ENCODE measurements at places on chromosomes 16 and 17. TPM values are rescaled to one million over a fixed set of nuclear protein-coding genes. Genes with fewer than 3 reads are reported as not detected.

DNA sequence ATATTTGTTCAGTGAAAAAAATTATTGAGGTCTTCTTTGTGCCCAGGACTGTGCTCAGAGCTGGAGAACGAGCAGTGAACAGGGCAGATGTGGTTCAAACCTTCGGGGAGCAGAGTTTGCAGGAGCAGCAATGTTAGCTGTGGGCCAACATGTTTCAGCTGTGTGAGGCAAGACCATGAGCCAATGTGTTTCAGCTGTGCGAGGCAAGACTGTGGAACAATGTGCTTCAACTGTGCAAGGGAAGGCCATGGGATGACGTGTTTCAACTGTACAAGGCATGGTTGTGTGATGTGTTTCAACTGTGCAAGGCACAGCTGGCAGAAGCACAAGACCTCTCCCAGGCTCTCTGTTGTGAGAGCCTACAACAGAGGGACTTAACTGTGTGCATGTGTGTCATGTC, 35.2 kb upstream of the SDK2 start:
- DNase-seq: no peak

The CACNG3 gene
- polyA plus RNA-seq: 18.3 TPM

- peak; percentile 44 for DNase-seq
Measured at GRCh38 chr16:4501071-4501478, 24.9 kb downstream of the HMOX2 start.

- no peak for DNase-seq
Measured at GRCh38 chr17:5784791-5785190, 200.5 kb upstream of the NLRP1 start.

GRCh38 chr16:79154086-79154485, 446.5 kb downstream of the MAF start:
- DNase-seq: no peak

The PIK3R5 gene
- polyA plus RNA-seq: 2.7 TPM

The CMTM2 gene
- polyA plus RNA-seq: 1.5 TPM

The TAT gene
- 0.10 TPM for polyA plus RNA-seq

The TEX19 gene
- polyA plus RNA-seq: not detected

DNA sequence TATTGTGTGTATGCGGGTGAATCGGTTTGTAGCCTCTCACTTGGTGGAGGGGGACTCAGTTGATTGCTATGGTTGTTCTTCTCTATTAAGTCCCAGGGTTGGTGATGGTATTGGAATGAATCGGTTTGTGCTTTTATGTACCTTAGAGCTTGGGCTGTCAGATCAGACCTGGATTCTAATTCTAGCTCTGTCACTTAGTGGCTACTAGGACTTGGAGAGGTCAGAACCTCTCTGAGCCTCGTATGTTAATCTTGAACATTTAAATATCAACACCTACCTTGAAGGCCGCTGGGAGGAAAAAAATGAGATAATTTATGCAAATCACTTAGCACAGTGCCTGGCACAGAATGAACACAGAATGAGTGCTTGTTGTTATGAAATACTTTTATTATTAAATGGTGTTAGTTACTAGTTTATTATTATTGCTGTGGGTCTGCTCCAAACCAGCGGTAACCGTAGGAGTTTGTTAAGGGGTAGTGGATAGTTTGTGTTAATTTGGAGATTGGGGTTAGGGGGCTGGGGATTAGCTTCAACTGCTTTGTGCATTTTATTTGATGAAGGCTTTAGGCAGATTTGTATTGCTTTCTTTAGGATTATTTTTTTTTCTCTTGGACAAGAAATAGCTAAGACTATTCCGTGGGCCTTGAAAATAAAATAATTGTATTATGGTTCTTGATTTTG, 3.5 kb downstream of the KDM6B start:
- no peak for DNase-seq

The LPO gene
- 0.83 TPM for polyA plus RNA-seq

GRCh38 chr16:75997606-75998005, 271.3 kb upstream of the CPHXL start:
- no peak for DNase-seq

The TOP2A gene
- polyA plus RNA-seq: 79.4 TPM

DNA sequence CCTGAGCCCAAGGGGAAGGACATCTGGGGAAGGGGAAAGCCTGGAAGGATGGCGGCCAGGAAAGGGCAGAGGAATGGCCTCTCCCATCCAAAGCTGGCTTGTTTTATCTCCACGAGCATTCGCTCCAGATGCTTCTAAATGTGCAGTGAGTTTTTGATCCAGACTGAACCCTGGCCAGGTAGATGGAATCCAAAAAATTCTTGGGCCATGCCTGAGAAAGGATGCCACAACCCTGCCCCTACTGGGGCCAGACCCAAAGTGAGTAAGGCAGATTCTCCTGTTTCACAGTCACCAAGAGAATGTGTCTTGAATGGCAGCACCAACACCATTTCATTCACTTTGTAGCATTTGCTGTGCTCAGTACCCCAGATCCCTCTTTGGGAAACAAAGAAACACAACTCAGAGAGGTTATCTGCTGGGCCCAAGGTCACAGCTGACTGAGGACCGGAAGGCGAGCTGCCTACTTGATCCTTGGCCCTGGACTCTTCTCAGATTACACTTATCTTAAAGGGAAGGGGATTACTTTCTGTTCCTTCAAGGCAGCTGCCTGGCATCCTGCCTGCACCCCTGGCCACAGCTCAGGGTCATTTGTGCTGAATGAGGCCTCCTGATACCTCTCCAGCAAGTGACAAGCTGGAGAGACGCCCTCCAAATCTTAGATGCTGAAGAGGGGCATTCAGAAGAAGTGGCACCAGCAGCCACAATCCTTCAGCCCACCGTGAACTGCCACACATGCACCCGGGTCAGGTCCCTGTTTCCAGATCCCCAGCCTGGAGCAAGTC, 3.6 kb downstream of the LRRC75A start:
- no peak for DNase-seq

The SKA2 gene
- 118 TPM for polyA plus RNA-seq

DNA sequence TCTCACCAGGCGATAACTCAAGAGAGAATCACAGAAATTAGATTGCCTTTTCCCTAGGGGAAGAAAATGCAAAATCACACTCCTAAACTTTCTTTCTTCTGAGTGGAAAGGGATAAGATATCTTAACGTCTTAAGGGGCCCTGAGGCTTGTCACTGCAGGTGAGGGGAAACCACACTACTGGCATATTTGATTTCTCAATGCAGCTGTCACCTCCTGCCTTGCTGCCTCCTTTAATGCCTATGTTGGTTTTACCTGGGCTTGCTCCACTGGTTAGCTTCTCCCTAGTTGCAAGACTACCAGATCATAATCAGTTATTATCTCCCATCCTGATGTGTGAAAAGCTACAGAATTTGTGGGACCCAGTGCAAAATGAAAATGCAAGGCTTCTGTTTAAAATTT, 4.5 kb upstream of the HERPUD1 start:
- no peak for DNase-seq

GRCh38 chr17:13544765-13545164, 57.0 kb downstream of the HS3ST3A1 start:
- DNase-seq: peak; percentile 37

The WNT3 gene
- 17.1 TPM for polyA plus RNA-seq

DNA sequence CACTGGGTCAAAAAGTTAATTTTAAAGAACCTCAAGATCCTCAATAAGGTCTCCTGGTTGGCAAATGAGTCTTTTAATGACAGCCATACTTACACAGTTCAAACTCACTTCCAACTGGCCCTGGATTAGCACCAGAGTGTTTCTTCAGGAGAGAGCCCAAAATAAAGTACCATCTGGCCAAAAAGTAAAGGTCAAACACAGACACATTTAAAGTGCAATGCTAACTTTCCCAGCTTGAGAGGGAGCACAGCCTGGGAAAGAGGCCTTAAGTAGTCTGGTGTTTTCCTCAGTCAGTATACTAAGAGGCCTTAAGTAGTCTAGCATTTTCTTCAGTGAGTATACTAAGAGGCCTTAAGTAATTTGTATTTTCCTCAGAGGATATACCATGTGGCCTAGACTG, 46.6 kb upstream of the ERN1 start:
- no peak for DNase-seq

DNA sequence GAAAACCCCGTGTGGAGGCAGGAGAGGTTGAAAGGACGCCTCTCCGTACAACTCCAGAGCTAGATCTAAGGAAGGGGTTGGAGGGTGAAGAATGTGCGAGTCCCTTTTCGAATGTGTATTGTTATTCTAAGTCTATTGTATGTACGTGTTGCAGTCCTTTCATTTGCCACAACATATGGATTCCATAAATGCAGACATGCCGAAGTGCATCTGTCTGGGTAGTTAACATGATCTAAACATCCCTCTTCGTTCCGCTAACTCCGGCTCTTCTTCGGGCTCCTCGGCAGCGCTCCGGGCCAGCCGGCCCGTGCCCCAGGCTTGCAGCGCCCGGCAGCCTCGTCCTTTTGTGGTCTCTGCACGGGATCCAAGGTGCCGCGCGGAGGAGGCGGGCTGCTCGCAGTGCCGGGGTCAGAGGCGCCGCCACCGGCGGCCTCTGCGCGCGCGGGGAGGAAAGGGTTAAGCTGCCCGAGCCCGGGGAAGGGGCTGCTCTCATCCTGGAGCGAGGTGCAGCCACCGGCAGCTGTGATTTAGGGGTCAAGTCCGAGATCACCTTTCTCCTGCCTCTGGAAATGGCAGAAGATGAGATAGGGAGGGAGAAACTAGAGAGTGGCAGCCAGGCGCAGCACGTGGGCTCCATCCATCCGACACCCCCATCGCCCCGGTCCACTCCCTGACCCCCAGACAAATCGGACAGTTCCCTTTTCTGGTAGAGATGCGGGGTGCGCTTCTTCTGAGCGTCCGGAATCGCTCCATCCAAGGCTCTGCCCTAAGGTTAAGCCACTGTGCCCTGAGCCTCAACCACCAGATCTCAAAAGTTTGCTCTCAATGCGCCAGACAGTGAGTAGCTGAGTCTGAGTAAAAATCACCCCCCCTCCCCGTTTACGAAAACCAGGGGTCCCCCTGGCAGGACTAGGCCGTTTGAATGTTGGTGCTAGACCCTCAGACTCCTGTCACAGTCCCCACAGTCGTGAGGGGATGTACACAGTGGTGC, 15.1 kb upstream of the ZFHX3 start:
- no peak for DNase-seq

- DNase-seq: no peak
Measured at GRCh38 chr16:27598220-27598619, 48.3 kb downstream of the KATNIP start.

The KRT34 gene
- polyA plus RNA-seq: not detected

The DNAI2 gene
- 7.4 TPM for polyA plus RNA-seq

DNA sequence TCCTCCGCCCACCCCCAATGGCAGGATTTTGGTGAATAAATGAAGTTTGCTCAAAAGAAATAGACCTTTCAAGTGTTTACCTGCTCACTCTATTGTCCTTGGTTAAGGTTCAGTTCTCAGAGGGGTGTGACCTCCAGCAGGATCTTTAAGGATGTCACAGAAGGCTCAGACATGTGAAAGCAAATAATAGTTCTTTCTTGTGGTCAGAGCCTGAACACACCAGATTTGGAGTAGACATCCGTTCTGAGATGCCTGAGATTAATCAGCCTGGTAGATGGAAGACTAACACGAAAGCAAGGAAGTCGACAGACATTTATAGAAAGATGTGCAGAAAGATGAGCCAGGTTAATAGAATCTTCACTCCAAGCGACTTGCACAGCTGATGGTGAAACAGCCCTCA, 557.9 kb upstream of the CDH11 start:
- no peak for DNase-seq

The COG1 gene
- 64.7 TPM for polyA plus RNA-seq

DNA sequence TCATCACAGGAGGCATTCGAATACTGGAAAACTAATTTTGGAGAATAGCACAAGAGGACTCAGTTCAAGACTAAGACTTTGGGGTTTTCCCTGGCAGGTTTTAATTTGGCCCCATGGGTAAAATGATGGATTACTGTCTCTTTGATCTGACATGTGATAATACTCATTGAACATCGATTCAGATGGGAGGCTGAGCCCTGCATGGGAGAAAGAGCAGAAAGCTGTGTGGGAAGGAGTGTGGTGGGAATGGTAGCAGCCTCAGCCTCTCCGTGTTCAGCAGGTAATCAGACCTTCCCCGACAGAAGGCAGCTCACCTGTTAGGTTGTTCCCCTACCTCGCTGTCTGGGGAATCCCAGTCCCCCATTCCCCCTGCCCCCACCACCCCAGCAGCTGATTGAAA, 124.7 kb upstream of the TNRC6C start:
- DNase-seq: no peak

GRCh38 chr16:69520800-69521602, 44.8 kb upstream of the NFAT5 start:
- DNase-seq: no peak

- DNase-seq: no peak
Measured at GRCh38 chr16:11101695-11102522, 154.1 kb downstream of the SOCS1 start.

GRCh38 chr16:83330251-83330650, 477.5 kb upstream of the HSBP1 start:
- DNase-seq: no peak

- DNase-seq: no peak
Measured at GRCh38 chr17:55549140-55549539, 37.9 kb upstream of the SMIM36 start.

- no peak for DNase-seq
Measured at GRCh38 chr17:74770498-74771318, 5.4 kb downstream of the NAT9 start.

DNA sequence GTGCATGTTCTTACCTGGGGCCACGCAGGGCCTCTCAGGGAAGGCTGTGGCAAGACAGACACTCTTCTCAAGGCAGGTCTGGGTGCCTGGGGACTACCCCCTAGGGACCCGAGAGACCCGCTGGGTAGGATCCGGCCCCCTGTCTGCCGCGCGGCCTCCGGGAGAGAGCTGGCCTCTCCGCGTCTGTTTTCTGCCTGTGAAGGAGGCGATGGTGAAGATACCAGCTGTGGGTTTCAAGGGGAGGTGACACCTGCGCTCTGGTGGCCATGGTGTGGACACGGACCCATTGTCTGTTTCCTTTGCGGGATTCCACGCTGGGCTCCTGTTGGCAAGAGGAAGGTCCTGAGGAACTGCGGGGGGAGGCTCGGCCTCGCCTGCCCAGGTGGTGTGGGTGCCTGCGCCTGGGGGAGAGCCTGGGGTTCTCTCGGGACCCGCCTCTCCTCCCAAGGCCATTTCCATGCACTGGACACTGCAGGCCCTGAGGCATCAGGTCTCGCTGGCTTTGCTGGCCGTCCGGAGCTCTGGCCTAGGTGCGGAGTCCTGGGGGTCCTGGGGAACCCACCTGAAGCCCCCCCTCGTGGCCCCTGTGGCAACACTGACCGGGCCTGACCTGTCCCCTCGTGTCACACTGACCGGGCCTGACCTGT, 12.2 kb upstream of the METRNL start:
- DNase-seq: no peak

- no peak for DNase-seq
Measured at GRCh38 chr16:13779676-13780075, 140.3 kb upstream of the ERCC4 start.

The NPIPB8 gene
- polyA plus RNA-seq: 2.4 TPM

All from spinal cord (tissue), 10 donors.